Immature natural killer cell (primary cell): ENCODE measurements at places on chromosomes 13 and 19. TPM values are rescaled to one million over a fixed set of nuclear protein-coding genes. Genes with fewer than 3 reads are reported as not detected.

DNA sequence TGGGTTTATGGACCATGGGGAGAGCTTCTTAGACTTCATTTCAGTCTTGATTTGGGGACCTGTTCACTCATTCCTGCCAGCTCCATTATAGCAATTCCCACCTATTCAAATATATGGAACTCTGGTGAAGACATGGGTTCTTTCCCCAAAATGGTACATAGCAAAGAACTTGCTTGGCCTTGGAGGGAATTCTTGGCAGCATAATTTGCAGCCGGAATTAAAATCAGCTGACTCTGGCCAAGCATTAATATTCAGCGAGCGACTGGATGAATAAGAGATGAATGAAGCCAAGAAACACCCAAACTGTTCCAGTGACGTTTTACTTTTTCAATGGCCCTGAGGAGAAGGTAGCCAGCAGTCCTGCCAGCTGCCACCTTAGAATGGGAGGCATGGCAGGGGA lies 88.4 kb upstream of the SOX1 start:
- no peak for DNase-seq
- no peak overlapping the region for H3K4me3 ChIP-seq
- peaks cover 4% of the 10 kb centered on the region for H3K27me3 ChIP-seq
- no peaks in the 10 kb centered on the region for H3K36me3 ChIP-seq
- no peaks in the 10 kb centered on the region for H3K4me1 ChIP-seq

GRCh38 chr13:89880201-89880600 lies 1467.3 kb upstream of the MIR17HG start:
- H3K4me3 ChIP-seq: no peak overlapping the region
- no peaks in the 10 kb centered on the region for H3K27me3 ChIP-seq
- no peak for DNase-seq
- no peaks in the 10 kb centered on the region for H3K4me1 ChIP-seq

DNA sequence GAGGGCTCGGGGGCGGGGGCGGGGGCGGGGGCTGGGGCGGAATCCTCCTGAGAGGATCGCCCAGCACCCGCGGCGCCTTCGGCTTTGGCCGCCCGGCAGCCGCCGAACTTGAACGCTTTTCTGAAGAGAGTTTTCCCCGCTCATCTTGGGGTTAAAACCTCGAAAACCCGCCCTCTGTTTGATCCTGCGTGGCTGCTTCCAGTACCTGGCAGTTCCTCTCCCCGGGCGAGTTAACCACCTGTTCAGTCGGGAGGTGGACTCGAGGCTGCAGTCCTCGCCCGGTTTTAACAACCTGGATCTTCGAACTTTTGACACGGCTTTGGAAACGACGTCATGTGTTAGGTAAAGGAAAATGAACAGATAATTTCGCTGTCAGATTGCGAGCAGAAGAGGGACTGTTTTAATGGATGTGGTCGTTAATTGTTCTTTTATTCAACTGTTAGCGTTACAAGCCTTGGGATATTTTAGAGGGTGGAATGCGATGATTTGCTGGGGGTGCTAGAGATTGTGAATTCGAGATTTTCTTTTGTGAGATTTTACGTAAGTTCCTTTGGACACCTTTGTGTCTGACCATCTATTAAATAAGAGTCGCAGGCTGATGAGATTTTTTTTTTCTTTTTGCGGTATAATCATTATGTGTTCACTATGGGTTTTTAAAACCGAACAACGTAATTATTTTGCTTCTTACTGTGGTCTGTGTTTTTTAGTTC lies 1.0 kb downstream of the FNDC3A start:
- peaks cover 54% of the 10 kb centered on the region for H3K4me1 ChIP-seq
- peaks cover 11% of the 10 kb centered on the region for H3K27me3 ChIP-seq
- H3K36me3 ChIP-seq: peaks cover 11% of the 10 kb centered on the region

CTXN1 gene
- polyA plus RNA-seq: not detected
